ENCODE measurements at places on chromosomes 3 and 15.

- DNase-seq: no peak
These were observed 124.0 kb downstream of the ATP1B3 start for GRCh38 chr3:142000325-142000870.

- DNase-seq: no peak
These were observed 280.4 kb downstream of the ULK4 start for GRCh38 chr3:41681479-41681878.

DNA sequence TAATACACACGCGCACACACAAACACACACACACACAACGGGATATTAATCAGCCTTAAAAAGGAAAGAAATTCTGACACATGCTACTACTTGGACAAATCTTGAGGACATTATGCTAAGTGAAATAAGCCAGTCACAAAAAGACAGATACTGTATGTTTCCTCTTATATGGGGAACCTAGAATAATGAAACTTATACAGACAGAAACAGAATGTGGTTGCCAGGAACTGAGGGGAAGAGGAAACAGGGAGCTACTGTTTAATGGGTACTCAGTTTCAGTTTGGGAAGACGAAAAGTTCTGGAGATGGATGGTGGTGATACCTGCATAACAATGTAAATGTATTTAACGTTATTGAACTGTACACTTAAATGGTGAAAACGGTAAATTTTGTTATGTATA is 20.2 kb downstream of the ICE2 start:
- peak; percentile 30 for DNase-seq

- no peak for DNase-seq
These were observed 232.6 kb upstream of the LRTM1 start for GRCh38 chr3:55160241-55160983.

GRCh38 chr3:184156522-184156955 is 1.4 kb downstream of the DVL3 start:
- DNase-seq: no peak

DNA sequence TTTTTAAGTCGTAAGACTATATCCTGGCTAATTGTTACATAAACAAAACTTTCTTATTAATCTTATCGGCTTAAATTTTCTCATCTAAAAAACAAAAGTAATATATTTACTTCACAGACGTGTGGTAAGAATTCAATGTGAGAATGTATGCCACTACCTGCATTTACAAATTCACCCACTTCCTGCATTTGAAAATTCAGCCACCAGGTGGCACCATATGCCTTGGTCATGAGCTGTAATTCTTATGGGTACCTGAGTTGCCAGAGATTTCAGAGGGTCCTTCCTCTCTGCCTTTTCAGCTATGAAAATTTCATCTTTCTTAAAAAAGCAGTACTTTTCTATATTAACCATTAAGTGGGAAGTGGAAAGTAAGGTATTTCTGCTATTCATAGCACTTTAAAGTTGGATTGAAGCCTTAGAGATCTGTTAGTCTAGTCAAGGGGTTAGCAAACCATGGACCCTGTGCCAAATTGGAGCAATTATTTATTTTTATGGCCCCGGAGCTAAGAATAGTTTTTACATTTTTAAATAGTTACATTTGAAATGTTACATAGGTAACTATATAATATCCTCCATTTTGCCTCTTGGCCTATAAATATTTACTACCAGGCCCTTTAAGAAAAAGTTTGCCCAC is 127.8 kb downstream of the HCN4 start:
- DNase-seq: peak; percentile 81

DNA sequence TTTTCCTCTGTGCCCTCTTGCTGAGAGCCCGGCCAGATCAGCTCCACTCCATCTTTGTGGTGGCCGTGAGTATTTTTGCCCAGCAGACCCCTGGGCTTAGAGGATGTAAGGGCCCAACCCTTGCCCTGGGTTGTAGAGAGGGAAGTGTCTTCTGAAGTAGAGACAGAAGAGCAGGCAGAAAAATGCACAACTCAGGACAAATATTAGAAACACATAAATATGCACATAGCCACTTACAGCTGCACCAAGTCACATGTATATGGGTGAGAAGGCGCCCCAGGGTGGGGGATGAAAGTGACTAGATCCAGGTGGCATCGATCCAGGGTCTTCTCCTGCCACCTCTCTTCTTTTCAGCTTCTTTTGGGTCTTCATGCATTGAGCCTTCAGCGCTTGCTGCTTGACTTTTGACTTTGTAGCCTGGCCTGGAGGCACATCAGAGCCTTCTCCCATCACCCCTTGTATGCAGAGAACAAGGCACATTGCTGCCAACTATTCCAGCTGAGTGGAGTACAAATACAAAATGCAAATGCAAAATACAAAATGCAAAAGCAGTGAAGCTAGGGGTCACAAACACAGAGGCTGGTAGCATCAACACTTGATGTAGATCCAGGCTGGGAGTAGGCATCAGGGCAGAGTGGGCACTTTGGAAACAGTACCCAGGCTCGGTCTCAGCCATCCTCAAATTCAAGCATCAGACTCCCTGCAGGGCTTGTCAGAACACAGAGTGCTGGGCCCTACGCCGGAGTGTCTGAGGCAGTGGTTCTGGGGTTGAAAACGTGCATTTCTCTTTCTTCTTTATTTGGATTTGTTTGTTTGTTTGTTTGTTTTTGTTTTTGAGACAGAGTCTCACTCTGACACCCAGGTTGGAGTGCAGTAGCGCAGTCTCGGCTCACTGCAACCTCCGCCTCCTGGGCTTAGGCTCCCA is 133.0 kb downstream of the ASB7 start:
- DNase-seq: no peak

- no peak for DNase-seq
These were observed 60.1 kb downstream of the IQSEC1 start for GRCh38 chr3:13013151-13013561.

Data from hematopoietic multipotent progenitor cell (in vitro differentiated cells).